Liver (tissue), 10 donors: ENCODE measurements at places on chromosomes 11 and 22. TPM values are rescaled to one million over a fixed set of nuclear protein-coding genes. Genes with fewer than 3 reads are reported as not detected.
A peak's percentile ranks its signal among the peaks of the same experiment; 100 is the strongest.

DNA sequence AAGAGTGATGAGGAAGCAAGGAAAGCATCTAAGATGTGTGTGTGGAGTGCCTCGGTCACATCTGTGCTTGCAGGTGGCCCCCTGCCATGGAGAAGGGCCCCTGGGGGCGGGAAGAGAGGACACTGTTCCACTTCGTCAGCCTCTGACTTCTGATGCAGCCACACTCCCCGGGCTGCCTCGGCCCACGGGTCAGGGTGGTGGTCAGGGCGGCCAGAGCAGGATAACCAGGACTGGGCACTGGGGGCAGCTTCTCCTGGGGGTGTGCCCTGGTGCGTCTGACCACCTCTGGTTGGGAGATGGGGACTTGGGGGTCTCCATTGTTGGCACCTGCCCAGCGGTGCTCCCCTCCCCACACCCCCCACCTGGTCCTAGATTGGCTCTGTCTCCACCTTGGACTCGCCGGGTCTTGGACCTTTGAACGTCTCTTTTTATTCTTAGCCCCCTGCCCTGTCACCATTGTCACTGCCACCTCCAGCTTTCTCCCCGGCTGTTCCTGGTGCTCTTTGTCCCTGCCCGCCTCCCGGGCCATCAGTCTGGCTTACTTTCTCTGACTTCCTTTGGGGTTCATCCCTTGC is 114.4 kb downstream of the KIAA1671 start:
- no peak for DNase-seq

DNA sequence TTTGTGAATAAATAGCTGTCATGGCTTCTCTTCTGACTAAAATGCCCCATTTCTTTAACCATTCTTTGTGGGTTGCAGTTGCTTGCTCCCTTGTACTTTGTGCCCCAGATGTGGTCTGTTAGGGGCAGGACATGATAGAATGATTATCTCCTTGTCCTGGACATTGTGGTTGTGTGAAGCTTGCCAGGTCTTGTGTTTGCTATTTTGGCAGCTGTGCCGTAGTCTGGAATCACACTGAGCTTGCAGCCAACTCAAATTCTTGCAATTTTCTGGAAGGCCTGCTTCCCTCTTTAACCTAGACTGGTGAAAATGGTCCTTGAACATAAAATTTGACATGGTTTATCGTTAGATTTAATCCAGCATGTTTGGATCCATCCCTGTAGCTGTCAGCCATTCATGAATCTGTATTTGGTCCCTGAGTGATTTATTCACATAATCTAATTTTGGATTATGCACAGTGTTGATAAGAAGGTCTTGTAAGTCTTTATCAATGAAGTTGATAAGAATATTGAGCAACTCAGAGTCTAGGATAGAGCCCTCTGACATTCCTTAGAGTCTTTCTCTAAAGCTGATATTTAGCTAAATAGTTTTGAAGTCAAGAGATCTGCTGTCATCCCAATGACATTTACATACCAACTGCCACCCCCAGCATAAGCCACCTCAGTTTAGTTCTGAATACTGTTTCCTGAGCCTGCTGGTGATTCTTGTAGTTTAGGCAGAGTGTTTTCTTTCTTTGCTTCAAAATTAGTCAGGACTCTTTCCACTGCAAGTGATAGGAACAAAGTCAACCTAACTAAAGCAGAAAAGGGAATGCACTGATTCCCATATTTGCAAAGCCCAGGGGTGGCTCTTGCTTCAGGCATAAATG is 9.8 kb downstream of the SPON1 start:
- no peak for DNase-seq

DNA sequence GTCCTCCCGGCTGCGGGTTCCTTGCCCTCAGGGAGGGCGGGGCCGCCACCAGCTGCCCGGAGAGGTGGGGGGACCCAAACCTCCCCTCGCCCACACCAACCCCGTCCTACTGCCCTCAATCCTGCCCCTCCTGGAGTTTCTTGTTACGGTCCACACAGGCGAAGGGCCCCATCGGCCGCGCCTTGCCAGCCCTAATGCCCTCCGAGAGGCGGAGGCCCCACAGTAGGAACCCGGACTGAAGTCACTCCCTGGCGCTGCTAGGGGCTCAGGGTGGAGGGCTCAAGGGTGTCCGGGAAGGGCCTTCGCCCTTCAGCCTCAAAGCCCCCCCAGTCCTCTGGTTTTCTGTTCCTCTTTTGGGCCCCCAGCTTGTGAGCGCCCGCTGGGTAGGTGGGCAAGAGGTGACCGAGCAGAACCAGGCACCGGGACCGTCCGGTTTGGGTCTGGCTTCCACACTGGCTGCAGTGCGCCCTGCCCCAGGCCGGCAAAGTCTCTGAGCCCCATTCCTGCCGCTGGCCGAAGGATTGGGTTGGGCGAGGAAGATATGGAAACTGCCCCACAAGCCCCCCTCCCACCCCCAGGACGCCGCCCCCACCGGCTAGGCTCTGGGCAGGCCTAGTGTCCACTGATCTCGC is 24.5 kb downstream of the DUSP8 start:
- no peak for DNase-seq

GRCh38 chr11:4491878-4492606 is 9.6 kb downstream of the OR52K1 start:
- DNase-seq: no peak

DNA sequence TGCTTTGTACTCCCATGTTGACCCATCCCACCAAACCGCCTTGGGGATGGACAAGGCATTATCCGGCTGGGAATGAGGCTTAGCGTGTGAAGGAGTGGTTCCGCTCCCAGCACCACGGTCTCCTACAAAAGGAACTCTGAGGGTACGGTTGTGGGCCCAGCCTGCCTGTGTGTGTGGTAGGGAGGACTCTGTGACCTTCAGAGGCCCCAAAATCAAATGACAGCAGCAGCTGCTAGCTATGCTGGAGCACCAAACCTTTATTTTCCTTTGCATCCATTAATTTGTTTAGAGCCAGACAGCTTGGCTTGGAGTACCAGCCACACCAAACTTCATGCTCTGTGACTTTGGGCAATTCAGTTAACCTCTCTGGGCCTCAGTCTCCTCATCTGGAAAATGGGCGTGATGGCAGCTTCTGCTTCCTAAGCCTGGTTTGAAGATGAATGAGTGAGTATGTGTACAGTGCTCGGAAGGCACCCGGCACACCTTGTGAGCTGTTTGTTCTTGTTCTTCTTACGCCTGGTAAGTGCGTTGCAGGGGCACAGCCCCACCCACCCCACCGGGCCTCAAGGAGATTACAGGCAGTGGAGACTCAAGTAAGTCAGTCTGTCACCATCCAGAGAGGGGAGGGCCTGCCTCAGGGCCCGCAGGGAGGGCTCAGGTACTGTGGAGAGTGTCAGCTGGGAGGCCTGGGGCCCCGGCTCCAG is 25.3 kb downstream of the MB start:
- DNase-seq: no peak

GRCh38 chr22:38398609-38399461 is 56.2 kb downstream of the KCNJ4 start:
- peak; percentile 95 for DNase-seq

DNA sequence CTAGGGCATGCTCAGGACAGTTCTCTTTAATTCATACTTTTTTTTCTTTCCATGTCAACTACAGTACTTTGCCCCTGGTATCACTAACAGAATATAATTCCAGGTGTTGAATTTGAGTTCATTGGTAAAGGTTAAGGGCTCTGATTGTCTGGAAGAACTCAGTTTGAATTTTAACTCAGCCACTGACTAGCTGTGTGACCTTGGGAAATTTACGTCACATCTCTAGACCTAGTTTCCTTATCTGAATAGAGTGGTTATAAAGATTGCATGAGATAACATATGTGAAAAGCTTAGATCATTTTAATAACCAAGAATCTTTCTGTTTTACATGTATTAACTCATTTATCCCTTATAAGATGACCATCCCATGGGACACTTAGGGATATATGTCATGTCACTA is 15.8 kb upstream of the ZC3H12C start:
- no peak for DNase-seq

DNA sequence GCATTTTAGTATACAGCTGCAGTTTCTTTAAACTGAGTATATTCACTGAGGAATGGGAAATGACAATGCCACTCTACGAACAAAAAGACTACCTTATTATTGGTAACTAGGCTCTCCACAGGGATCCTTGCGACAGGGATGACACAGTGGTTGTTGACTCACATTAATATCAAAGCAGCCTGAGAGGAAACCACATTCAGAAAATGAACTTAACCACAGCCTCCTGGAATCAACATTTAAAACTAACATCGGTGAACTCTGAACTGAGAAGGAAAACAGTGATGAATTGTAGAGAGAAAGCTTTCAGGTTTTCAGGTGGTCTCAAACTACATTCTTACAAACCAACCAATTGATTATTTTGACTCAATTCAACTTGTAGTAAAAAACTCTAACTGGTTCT is 90.3 kb upstream of the MTMR2 start:
- no peak for DNase-seq

DNA sequence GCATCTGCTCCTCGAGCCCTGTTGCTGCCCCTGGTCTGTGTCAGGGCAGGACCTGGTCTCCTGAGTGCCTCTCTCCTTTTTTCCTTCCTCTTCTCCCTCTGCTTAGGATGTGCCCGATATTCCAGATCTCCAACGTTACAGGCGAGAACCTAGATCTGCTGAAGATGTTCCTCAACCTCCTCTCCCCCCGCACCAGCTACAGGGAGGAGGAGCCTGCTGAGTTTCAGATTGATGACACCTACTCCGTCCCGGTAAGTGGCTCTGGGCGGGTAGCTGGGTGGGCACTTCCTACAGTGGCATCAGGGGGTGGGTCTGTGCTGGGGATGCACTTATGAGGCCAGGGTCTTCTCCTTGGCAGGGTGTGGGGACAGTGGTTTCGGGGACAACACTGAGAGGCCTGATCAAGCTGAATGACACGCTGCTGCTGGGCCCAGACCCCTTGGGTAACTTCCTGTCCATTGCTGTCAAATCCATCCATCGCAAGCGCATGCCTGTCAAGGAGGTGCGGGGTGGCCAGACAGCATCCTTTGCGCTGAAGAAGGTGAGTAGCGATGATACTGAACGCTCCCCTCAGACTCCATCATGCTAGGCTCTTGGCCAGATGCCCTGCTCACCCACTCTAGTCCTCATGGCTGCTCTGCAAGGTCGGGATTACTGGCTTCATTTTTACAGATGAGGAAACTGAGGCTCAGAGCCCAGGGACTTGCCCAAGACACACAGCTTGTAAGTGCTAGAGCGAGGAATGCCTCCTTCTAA is 20.3 kb downstream of the GTPBP1 start:
- DNase-seq: no peak

Gene HPX
- total RNA-seq: 2,251 TPM

DNA sequence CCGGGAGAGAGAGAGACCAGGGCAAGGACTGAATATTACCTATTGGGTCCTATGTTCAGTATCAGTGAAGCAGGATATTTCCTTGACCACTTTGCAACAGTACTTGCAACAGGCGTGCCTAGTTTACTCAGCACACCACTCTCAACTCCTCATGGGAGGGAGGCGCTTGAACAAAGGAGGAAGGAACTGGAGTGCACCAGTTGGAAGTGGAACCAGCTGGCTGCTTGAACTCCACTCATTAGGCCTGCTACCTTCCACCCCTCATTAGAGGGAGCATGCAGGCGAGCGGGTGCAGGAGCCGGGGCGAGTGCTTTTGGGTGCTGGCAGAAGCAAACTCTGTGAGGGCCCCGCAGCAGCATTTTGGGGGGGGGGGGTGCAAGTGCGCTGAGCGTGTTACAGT is 1369.6 kb upstream of the RAG2 start:
- no peak for DNase-seq

GRCh38 chr11:16070573-16070972 is 285.8 kb downstream of the SOX6 start:
- DNase-seq: no peak

DNA sequence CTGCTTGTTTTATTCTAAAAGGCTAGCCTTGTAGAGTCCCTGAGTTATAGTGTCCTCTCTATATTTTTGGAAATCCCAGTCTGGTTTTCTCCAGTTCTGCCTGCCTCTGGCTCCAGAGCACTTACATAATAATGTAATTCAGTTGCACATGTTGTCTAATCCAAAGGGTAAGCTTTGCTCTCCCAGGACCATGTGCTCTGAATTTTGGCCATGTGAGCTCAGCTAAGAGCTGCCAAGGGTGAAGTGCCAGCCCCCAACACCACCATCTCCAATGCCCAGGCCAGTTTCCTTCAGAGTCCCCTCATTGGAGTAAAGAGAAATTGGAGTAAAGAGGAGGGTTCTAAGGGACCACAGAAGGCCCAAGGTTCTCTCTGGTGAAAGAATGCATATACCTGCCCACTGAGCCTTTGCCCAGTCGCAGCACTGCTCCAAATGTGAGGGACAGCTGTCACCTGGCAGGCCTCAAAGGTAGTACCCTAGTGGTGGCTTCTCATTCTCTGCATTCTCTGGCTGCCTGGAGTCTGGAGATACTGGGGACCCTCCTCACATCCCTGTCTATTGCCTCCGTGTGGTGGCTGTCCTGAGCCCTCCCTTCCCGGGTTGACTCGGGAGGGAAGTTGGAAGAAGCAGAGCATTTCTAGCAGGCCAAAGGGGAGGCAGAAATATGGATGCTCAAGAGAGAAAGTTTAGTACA is 4.9 kb downstream of the CRY2 start:
- DNase-seq: no peak

DNA sequence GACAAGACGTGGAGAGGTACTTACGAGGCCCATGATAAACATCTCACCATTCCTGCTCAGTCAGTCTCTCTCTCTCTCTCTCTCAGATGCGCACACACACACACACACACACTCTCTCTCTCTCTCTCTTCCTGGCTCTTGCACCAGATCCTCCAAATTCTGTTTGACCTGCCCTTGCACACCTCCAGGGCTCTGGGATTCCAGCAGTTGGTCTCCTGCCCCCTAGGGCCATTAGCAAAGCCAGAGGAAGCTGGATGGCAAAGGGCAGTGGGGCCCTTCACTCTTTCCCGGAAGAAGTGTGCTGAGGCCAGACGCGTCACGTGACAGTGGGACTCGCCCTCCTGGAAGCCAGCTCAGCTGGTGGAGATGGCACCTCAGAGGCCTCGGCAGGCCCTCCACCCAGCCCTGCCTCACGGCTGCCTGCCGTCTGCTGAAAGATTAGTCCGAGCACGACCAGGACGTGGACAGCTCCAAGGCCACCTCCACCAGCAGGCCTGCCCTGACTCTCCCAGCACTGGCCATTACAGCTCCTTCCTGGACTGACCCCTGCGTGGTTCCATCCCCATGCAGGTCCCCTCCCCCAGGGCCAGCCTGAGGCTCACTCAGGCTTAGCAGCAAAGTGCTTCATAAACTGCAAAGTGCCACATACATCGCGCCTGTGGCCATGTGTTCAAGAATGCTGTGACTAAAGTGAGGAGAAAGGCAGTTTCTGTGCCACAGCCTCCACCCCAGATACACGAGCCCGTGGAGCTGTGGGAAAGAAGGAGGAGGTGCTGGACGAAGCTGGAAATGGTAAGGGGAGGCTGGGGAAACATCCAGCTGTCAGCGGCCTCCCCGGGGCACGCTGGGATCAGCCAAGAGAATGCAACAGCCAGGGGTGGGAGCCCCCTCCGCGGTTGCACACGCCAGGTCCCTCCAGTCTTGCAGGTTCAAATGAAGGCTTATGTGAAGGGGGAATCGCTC is 3.7 kb downstream of the PDGFB start:
- DNase-seq: no peak

DNA sequence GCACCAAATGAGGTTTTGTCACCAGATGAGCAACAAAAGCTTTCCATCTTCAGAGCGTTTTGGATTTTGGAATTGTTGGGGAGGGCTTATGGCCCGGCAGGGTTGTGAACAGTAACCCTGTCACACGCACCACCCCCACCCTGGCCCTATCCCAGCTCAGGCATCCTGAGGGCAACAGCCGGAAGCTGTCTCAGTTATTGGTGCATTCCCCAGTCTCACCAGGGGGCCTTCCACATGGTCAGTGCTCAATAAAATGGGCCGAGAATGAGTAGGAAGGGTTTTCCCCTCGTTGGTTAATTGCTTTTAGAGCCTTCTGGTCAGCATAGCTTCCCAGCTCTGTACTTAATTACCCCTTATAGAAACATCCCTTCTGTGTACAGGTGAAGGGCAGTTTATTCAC is 46.0 kb downstream of the LRP5 start:
- no peak for DNase-seq
